ENCODE measurements at places on chromosomes 2 and 18. TPM values are rescaled to one million over a fixed set of nuclear protein-coding genes. Genes with fewer than 3 reads are reported as not detected.

Gene EFHD1
- total RNA-seq = 15.9 TPM

Gene LAMA1
- 2.7 TPM for total RNA-seq

Gene POU3F3
- total RNA-seq = not detected

Gene COPS9
- 88.1 TPM for total RNA-seq
